Stimulated activated CD8-positive, alpha-beta memory T cell treated with anti-CD3 and anti-CD28 coated beads, Interleukin-15, amount 100 ng/mL, for 48 hours (primary cell): ENCODE measurements at places on chromosomes 1 and 21.

GRCh38 chr1:40381268-40382107 is 8.0 kb downstream of the SMAP2 start:
- DNase-seq, result no peak

DNA sequence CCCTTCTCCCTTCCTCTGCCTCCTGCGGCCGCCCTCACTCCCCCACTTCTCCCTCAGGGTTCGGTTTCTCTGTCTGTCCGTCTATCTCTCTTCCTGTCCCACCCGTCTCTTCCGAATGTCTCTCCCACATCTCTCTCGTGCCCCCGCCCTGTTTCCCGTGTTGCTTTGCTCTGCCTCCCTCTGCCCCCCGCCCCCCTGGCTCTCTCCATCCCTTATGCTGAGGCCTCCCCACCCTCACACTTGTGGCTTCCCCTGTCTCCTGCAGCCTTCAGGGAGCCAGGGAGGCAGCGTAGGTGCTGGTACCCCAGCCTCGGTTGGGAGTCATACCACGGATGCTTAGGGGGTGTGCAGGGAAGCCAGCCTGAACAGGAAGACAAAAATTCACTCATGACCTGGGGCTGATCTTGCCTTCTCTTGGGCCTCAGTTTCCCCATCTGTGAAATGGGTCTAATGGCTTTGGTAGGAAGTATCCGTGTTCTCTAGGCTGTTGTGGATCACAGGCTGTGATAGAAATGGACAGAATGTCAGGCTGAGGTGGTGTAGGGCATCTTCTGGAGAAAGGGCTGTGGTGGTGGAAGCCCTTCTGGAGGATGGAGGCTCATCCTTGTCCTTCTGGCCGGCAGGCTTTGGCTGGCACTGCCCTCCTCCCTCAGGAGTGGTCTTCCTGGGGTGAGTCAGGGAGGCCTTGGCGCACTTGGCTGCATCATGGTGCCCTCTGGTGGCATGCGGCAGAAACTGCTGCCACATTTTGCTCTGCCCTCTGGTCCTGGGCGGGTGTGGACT is 55.5 kb downstream of the FOXO6 start:
- DNase-seq, result peak; percentile 21

GRCh38 chr1:179229214-179230140 is at the start of gene ABL2:
Gene ABL2, minus strand, starts transcription at chr1:179229677. Its CDS starts 280 bp downstream, at chr1:179229397.
- DNase-seq, result peak; percentile 28

DNA sequence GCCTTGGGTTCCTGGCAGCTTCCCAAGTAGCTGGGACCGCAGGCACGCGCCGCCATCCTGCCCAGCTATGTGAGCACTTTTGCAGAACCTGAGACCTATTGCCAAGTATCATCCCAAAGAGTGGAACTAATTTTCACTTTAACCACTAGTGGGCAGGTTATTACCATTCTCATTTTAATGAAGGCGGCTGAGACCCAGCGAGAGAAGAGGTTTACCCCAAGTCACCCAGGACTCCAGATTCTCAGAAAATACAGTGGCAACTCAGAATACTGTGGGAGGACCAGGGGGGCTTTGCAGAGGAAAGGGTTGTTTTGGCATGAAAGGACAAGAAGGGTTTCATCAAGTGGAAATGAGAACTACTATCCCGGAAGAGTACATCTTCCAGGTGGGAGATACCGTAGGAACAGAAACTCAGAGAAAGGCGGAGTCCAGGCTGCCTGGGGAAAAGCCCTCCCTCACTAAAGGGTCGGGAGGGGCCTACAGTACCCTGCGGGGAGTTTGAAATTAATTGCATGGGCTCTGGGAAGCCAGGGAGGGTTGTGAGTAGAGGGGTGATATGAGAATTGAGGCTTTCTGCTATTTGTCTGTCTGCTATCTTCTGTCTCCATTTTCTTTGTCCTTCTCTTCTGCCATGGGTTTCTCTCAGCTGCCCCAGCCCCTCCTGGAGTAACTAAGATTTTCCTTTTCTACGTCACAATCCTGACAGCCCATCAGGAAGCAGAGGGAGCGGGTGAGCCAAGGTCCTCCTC is 7.2 kb upstream of the SEMA4A start:
- no peak for DNase-seq

GRCh38 chr21:38315122-38315521 is 58.3 kb downstream of the KCNJ15 start:
- no peak for DNase-seq

DNA sequence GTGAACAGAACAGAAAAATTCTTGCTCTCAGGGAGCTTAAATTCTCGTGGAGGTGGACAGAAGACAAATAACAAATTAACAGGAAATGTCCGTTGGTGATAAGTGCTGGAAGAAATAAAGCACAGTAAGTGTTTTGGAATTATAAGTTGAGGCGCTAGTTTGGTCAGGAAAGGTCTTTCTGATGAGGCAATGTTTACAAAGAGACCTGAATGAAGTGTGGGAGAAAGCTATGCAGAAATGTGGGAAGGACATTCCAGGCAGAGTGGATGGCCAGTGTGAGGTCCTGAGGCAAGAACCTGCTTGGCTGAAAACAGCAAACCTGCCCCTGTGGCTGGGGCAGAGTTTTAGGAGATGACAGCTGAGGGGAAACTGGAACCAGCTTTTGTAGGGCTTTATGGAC is 23.3 kb downstream of the NGF start:
- no peak for DNase-seq
